ENCODE measurements at places on chromosomes 4 and X.

GRCh38 chr4:92104506-92104905 lies 199.3 kb upstream of the GRID2 start:
- no peak for DNase-seq

DNA sequence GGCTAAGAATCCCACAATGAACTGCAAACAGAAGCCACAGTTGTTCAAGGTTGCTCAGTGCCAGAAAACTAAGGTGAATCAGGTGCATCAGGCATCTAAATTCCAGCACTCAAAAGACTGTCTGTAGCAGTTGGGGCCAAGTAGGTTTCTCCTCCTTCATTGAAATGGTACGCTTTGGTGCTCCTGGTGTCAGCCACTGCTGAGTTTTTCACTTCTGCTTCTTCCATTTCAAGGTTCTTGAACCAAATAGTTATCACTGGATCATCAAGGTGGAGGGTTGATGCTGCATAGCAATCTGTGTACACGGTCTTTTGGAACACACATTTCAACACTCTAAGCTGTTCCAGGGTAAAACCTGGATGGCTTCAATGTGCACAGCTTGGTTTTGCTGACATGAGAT lies 74.4 kb downstream of the TMA16 start:
- DNase-seq = no peak

- DNase-seq = no peak
Observed at GRCh38 chr4:113077575-113077974, 28.1 kb downstream of the ANK2 start.

GRCh38 chr4:184568770-184569169 lies 80.5 kb downstream of the CASP3 start:
- DNase-seq = no peak

DNA sequence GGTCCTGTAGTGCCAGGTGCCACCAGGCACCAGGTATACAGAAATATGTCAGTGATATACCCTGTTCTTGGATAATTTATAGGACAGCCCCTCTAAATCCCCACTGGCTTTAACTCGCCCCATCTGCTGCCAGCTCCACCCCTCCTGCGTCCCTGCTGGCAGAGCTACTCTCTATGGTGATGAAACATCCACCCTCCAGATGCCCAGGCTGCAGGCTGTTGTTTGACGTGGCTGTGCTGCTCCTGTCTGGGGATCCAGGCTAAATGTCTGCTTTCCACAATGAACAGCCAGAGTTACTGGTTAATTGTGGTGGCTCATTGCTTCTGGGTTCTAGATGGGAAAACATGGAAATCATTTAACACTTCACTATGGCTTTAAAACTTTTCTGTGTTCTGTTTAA lies 12.9 kb downstream of the NHSL2 start:
- DNase-seq = no peak

- DNase-seq = no peak
Observed at GRCh38 chr4:138408758-138409157, 166.6 kb upstream of the SLC7A11 start.

DNA sequence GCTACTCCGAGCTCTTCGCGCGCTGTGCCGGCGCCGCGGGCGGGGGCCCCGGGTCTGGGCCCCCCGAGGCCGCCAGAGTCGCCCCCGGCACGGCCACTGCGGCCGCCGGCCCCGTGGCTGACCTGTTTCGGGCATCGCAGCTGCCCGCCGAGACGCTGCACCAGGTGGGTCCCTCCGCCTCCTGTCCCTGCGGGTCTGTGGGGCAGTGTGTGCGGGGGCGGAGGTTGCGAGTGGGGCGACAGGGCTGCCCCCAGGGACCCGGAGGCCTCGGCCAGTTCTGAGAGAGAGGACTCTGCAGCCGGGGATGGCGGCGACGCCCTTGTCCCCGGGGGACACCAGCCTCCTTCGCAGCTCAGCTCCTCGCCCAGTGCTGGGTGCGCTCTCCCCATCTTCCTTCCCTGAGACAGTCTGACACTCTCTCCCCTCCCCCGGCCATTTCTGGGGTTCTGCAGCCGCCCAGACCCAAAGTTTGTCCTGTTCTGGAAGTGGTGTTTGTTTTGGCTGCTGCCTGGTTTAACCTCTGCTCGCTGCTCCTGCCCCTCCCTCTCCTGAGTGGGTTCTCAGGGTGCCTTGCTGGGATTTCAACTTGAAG lies 609 bp downstream of the REPS2 start:
- DNase-seq = no peak

- DNase-seq = no peak
Observed at GRCh38 chr4:183011213-183011907, 87.7 kb upstream of the WWC2 start.

GRCh38 chr4:96056346-96056934 lies 216.5 kb downstream of the PDHA2 start:
- no peak for DNase-seq

- no peak for DNase-seq
Observed at GRCh38 chr4:133484287-133484686, 335.2 kb downstream of the PCDH10 start.

- DNase-seq = no peak
Observed at GRCh38 chrX:21711129-21711847, 46.6 kb downstream of the SMPX start.

DNA sequence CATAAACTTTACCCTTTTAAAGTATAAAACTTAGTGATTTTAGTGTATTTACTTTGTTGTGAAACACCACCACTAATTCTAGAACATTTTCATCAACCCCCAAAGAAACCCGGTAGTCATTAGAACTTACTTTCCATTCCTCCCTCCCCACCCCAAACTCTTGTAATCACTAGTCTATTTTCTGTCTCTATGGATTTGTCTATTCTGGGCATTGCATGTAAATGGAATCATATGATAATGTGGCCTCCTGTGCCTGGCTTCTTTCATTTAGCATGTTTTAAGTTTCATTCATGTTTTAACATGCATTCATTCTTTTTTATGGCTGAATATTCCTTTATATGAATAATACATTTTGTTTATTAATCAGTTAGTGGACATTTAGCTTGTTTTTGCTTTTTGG lies 27.8 kb downstream of the BMP2K start:
- DNase-seq = no peak

GRCh38 chr4:26067035-26067434 lies 153.0 kb downstream of the SMIM20 start:
- DNase-seq = no peak

- DNase-seq = no peak
Observed at GRCh38 chrX:7027071-7027470, 120.4 kb upstream of the STS start.

GRCh38 chrX:46627062-46627461 lies 53.5 kb downstream of the CHST7 start:
- no peak for DNase-seq

- no peak for DNase-seq
Observed at GRCh38 chr4:159002950-159003349, 99.9 kb upstream of the RAPGEF2 start.

DNA sequence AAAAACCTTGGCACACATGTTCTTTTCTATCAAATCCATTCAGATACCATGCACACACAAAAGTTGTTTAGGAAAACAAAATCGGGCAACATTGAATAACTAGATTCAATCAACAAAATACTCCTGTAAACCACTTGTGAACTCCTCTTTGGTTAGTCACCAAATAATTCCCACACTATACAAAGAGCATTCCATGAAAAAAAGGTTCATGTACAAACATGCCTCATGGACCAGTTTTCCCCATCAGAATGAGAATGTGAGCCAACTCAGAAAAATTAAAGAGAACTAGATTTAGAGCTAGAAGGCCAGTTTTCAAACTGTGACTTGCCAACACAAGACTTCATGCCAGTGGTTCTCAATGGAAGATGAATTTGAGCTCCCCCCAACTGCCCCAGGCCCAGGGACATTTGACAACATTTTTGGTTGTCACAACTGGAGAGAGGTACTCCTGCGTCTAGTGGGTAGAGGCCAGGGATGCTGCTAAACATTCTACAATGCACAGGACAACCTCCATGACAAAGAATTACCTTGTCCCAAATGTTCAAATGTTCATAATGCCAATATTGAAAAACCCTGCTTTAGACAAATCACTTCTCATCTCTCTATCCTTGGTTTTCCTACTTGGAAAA lies 55.4 kb downstream of the GPC3 start:
- DNase-seq = no peak

GRCh38 chr4:33649015-33649414 lies 2595.3 kb downstream of the ARAP2 start:
- no peak for DNase-seq

DNA sequence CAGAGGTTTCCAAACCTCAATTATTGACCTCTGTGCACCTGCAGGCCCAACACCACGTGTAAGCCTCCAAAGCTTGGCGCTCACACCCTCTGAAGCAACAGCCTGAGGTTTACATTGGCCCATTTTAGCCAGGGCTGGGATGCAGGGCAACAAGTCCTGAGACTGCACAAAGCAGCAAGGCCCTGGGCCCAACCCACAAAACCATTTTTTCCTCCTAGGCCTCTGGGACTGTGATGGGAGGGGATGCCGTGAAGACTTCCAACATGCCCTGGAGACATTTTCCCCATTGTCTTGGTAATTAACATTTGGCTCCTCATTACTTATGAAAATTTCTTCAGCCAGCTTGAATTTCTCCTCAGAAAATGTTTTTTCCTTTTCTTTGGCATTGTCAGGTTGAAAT lies 54.9 kb upstream of the CNKSR2 start:
- no peak for DNase-seq

DNA sequence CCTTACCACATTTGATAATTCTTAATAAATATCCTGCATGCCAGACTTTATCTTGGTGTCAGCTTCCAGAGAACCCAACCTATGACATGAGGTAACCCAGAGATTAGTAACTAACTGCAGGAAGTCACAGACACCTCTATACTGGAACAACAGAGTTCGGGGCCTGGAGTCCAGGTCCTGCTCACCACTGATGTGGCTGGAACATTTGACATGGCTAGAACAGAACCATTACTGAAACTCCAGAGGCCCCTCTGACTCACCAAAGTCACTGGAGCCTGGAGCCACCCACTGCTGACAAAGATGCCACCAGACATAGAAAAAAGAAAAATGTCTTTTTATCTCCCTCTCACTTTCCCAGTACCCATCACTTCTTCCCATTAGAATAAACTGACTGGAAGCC lies 403.7 kb downstream of the MID1IP1 start:
- DNase-seq = no peak

DNA sequence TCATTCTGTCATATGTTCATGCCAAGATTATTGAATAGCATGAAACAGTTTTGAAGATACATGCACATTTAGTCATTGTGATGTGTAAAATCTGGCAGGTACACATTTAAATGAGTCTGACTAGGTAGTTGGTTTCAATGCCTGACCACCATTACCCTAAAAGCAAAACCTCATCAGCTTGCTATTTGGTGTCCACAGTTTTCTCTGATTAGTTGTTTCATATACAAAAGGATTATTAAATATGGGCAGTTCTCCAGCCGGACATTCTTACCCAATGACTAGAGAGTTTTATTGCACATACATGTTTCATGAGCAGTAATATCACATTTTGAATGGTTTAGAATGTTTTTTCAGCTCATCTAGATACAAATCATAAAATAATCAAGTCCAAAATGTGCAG lies 23.7 kb downstream of the DCHS2 start:
- DNase-seq = no peak

- DNase-seq = no peak
Observed at GRCh38 chrX:38287674-38288073, 39.6 kb downstream of the RPGR start.

DNA sequence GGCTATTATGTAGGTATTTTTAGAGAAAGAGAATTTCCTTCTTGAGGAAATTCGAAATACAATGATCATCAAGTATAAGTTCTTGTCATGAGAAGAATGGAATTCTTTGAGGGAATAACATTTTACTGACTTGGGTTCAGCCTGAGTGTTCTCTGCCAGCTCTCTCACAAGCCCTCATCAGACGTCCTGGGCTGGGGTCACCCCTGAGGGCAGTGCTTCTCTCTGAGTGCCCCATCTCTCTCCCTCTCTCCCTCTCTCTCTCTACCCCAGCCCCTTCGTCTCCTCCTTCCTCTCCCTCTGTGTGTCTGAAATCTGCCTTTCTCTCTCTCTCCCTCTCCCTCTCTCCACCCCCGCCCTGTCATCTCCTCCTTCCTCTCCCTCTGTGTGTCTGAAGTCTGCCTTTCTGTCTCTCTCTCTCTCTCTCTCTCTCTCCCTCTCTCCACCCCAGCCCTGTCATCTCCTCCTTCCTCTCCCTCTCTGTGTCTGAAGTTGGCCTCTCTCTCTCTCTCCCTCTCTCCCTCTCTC lies 241.7 kb upstream of the PSAPL1 start:
- no peak for DNase-seq

DNA sequence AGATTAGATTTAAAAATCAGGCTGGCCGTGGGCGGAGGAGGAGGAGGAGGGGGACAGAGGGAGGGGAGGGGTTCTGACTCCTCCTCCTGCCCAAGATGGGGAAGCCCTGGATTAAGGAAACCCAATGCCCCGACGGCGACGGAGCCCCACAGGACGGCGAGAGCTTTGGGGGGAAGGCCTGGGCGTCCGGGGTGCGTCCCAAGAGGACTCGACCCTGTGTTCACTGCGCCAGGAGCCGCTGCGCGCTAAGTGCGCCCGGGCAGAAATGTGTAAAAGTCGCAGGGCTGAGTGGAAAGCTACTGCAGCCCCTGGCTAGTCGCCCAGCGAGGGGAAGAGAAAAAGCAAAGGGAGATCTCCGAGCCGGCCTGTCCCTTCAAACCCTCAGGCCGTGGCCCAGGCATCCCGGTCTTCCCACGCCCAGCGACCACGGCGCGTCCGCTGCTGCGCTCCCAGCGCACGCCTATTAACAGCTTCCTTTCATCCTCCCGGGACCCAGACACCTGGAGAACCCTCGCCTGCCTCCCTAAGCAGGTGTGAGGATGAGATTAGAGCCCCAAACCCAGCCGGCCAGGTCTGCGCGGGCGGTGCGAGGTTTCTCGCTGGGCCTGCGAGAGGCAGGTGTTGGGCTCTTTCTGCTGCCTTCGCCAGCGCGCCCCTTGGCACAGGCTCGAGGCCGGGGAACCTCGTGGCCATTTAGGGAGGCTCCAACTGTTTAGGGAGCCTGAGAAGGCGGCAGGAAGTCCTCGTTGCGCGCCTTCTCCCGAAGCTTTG lies 1.4 kb upstream of the RPS6KA3 start:
- DNase-seq = no peak

DNA sequence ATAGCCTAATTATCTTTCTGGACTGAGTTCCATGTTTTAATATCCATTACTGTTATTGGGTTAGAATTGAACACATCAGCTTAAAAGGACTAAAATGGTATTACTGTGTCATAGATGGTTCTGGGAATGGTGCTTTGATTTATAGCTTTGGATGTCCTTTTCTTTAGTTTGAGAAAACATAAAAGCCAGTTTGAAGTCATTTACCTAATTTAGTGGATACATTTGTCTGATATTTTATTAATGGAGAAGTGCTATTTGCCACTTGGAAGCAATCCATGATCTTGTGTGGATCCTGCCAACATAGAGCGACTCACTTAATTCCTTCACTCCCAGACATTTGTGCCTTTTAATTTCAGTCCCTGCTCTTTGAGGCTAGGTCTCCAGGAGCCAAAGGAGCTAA lies 212.4 kb upstream of the PACRGL start:
- no peak for DNase-seq

GRCh38 chrX:105823092-105823455 lies 735 bp downstream of the NRK start:
- DNase-seq = no peak

DNA sequence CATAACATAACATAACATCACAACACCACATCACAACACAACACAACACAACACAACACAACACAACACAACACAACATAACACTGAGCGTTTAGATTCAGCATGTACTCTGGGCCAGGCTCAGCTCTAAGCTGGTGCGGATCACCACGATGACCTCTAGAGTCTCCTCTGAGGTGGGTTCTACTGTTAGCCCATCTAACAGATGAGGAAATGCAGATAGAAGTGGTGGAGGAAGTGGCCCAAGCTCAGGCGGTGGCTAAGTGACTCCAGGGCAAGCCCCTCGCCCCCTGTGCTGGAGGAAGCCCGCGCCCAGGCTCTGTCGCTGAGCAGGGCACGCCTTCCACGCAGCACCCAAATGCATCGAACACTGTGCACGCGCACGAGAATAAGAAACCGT lies 45.3 kb upstream of the CDKN2AIP start:
- DNase-seq = no peak

Data from hematopoietic multipotent progenitor cell treated with erythropoietin and hydrocortisone succinate and interleukin-3 and kit ligand, for 15 days (in vitro differentiated cells).